OCI-LY7 (cell line): ENCODE measurements at places on chromosomes 16 and 17. TPM values are rescaled to one million over a fixed set of nuclear protein-coding genes. Genes with fewer than 3 reads are reported as not detected.

The HNF1B gene
- total RNA-seq: not detected in 2 replicates

The KRTAP9-2 gene
- not detected in 2 replicates for total RNA-seq

The RGS11 gene
- not detected in 2 replicates for total RNA-seq

The TRIM72 gene
- total RNA-seq: 0.46 and 1.1 TPM in 2 replicates

The IGF2BP1 gene
- 46.4 and 53.8 TPM in 2 replicates for total RNA-seq

The KRTAP9-8 gene
- not detected in 2 replicates for total RNA-seq

The CD300H gene
- not detected in 2 replicates for total RNA-seq

The CRYM gene
- 0.23 and 0.70 TPM in 2 replicates for total RNA-seq

The SALL1 gene
- not detected in 2 replicates for total RNA-seq

The CEMP1 gene
- 0.35 and 0.55 TPM in 2 replicates for total RNA-seq

The OR2C1 gene
- total RNA-seq: not detected in 2 replicates

The KCNJ12 gene
- total RNA-seq: 0.17 and 0.22 TPM in 2 replicates

The ZNF385C gene
- total RNA-seq: 0.26 and 0.67 TPM in 2 replicates
